Ascending aorta (tissue), 2 donors: ENCODE measurements at places on chromosomes 2 and 18. TPM values are rescaled to one million over a fixed set of nuclear protein-coding genes. Genes with fewer than 3 reads are reported as not detected.

- no peak for DNase-seq
These were observed 60.7 kb downstream of the CDC42EP3 start for GRCh38 chr2:37610638-37611289.

DNA sequence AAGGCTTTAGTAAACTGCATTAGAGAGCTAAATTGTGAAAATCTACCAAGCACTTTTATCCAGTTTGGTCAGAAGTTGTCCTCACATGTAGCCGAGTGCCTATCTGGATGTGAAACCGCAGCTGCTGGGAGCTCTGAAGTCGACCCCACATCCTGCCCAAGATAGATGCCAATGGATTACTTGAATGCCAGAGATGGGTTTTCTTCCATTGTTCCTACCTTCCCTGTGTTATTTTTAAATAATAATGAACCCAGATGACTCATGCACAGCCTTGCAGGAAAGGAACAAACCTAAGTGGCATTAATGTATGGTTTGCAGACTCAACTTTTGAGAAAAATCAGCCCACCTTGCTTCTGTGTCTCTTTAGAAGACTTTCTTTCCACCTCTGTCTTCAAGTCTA, 408.5 kb downstream of the FBXO15 start:
- no peak for DNase-seq

DNA sequence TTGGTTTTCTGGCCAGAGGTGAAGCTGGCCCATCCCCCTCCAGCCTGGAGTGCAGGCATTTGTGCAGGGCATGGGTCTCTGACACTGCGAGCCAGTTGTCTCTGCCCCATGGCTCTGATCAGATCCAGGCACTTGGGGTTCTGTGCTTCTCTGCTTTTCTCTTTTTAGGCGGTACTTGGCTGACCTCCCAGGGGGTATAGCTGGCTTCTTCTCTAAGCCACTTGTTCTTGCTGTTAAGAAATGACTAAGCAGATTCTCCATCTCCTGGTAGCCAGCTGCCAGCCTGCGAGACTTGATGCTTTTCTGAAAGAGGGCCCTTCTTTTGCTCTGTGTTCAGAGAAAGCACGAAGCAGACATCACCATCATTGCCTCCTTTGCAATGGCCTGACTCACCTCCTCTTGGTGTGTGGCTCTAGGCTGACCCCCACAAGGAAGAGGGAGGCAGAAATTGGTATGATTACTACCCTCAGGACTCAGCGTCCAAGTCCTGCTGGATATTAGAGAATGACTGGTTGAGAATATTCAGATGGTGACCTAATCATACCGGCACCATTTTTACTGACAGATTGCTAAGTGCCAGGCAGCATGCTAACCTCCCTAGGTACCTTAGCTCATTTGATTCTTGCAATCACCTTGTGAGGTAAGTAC, 32.7 kb downstream of the TNP1 start:
- no peak for DNase-seq

- no peak for DNase-seq
These were observed 9.8 kb downstream of the ACVR2A start for GRCh38 chr2:147854557-147855134.

- no peak for DNase-seq
These were observed 292.2 kb upstream of the CCDC68 start for GRCh38 chr18:55251254-55251971.

DNA sequence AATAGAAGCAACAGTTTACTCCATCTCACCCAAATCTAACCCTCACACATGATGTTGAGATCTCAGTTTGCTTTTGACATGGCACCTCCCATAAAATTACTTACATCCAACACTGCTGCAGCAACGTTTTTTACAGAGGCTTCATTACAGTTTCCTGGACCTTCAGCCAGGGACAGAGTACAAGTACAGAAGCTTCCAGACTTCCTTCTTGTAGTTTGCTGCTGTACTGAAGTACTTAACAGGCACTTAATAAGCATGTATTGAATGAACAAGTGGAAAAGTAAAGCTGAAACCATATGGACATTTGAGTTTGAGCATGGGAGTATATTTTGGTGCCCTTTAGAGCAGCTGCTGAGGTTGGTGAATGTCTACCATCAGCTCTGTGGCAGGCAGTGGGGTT, 514.2 kb downstream of the PTPRM start:
- no peak for DNase-seq

DNA sequence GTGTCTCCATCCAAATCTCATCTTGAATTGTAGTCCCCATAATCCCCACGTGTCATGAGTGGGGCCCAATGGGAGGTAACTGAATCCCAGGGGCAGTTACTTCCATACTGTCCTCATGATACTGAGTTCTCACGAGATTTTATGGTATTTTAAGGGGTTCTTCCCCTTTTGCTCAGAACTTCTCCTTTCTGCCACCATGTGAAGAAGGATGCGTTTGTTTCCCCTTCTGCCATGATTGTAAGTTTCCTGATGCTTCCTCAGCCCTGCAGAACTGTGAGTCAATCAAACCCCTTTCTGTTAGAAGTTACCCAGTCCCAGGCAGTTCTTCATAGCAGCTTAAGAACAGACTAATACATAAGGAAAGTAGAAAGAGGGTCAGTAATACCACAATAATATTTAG, 480.4 kb downstream of the KCNJ3 start:
- DNase-seq, result no peak

- peak; percentile 94 for DNase-seq
These were observed at the start of gene TBC1D8 for GRCh38 chr2:101151146-101151858. TSS of gene TBC1D8 (minus strand) at chr2:101151382. CDS start at chr2:101151253, 129 bp downstream.

- DNase-seq, result peak; percentile 33
These were observed 79.0 kb downstream of the PTGR3 start for GRCh38 chr18:75129717-75130477.

REG3G gene
- not detected for total RNA-seq

NPPC gene
- not detected for total RNA-seq

FAM228A gene
- total RNA-seq, result not detected

PFN4 gene
- not detected for total RNA-seq
